ENCODE measurements at places on chromosomes 11 and 22.

- no peak for DNase-seq
Observed at GRCh38 chr11:61586792-61587430, 6.0 kb upstream of the SYT7 start.

GRCh38 chr11:57322256-57323166 lies 2.2 kb downstream of the TNKS1BP1 start:
- no peak for DNase-seq

DNA sequence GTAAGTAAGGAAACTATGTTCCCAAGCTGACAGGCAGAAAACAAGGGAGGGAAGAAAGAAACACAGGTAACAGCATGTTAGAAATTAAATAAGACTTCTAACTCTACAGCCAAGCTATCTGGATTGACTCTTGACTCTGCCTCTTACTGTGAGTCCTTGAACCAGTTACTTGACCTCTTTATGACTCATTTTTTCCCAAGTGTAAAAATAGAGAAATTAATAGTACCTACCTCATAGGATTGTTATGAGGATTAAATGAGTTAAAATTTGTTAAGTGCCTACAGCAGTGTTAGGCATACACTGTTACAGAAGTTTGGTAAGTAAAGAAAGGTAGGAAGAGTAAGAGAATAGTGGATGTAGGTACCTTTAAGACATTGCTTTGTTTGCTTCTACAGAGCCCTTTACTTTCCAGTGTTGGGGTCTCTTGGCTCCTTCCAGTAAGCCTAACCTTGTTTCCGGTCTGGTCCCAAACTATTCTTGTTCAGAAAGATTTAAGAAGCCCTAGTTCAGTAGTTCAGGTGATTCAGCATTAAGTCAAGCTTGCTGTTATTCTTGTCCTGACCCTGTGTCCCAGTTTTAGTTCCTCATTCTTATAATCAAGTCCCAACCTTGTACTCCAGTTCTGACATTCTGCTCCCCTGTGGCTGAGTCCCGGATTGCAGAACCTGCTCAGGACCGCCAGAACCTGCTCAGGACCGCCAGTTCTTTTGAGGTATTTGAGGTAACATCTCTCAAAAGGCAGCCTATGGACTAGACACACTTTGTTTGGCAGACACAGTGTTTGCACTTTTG lies 963.4 kb upstream of the CCDC90B start:
- DNase-seq = no peak

DNA sequence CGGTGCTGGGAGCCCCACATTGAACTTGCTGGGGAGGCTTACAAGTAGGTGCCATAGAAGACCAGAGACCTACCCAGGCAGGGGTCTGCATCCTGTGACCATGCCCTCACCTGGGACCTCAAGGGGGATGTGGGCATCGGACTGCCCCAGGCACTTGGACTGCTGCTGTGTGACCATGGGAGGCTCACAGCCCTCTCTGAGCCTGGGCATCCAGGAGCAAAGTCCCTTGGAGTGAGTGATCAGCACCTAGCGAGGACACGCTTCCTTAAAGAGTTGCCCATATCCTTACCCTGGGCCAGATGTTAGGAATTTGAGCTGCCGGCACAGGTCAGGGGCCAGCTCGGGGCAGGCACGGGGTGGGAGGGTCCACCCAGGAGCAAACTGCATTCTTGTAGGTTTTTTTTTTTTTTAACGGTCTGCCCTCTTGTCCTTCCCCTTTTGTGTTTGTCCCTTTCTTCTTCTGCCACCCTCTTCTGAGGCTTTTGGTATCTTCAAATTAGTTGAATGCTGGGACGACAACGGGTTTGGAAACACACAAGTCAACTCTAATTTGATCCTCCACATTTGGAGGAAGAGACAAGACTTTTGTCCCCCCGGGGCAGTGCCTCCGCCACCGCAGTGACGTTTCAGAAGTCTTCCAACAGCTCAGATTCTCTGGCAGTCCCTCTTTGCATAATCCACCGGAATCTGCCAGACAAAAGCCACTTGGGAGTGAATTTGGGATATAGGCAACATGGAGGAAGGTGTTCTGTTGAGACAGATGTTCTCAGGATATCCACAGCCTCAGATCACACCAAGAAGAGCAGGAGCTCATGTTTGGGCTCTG lies 46.1 kb upstream of the LINC01488 start:
- no peak for DNase-seq

DNA sequence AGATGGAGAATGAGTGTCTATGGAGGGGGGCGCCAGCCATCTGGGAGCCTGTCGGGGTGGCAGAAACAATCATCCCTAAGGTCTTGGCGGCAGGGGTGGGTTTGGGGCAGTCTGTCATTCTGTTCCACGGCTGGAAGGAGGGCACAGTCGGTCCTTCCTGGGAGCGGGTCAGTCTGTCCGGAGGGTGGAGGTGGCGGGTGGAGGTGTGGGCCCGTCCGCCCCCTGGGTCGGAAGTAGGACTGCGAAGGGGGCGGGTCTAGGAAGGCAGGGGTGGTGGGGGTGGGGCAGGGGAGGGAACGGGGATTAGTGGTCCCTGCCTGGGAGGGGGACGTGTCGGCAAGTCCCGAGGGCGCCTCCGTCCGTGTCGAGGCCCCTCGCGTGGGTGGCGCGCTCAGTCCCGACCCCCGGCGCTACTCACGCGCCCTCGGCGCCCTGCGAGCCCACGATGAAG lies 461 bp downstream of the TBC1D10A start:
- peak; percentile 56 for DNase-seq

- DNase-seq = no peak
Observed at GRCh38 chr11:120702656-120703055, 191.1 kb downstream of the GRIK4 start.

- DNase-seq = no peak
Observed at GRCh38 chr22:44194569-44194968, 13.8 kb downstream of the PARVG start.

DNA sequence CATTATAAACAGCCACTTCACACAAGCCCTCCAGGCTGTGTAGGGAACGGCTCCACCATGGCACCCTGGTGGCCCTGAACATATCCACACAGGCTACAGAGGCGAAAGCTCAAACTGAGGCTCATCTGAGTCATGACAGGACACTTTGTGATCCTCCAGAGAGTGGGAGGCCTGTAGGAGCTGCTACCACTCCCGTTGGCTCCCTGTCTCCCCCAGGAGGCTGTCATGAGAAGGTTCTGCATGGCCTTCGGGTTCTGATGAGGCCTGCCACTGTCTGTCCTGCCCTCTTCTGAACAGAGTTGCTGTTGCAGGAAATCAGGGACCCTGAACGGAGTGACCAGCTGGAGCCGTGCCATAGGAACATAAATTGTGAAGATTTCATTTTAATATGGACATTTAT lies 23.8 kb upstream of the ALDH3B2 start:
- DNase-seq = peak; percentile 20

DNA sequence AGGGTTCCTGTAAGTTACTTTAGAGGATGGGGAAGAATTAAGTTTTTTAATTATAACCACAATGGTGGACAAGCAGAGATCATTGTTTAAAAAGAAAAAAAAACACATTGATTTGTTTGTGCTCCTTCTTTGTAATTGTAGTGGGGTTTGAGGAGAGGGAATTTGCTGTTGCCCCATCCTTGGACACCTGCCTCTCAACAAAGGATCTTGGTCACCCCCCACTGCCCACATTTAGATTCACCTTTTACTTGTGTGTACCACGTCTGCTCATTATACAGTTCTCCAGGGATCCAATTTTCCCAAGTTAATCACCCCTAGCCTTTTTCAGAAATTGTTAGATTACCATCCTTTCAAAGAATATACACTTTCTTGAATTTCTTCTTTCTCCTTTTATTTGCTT lies 53.0 kb downstream of the DNAJC24 start:
- DNase-seq = no peak

DNA sequence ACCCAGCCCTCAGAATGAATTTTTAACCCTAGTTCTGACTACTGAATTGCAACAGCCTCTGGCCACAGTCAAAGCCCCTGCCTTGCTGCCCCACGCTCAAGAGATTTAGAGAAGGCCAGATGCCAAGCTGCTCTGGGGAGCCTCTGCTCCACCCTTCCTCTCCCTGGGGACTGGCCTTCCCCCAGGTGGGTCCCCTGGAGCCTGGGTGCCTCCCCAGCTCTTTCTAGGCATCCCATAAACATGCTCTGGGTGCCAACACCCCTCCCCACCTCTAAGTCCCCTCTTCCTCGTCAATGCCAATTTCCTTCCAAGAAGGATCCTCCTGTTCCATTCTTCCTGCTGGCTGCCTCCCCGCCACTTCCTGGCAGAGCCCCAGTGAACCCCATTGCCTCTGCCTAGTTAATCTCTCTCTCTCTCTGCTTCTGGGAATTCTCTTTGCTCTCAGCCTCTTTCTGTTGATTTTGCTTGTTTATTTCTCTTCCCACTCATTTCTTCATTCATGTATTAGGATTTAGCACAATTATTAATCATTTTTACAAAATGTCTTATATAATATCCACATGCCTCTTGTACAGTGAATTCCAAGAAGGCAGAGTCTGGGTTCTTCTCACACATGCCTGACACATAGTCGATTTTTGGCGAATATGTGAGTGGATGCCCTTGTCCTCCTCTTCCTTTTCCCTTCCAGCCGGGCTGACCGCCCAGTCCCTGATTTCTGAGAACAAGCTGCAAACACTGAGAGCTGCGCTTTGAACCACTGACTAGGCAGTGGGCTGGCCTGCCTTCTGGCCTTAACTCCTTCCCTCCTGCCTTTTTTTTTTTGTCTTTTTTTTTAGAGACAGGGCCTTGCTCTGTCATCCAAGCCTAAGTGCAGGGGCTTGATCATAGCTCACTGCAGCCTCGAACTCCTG lies 17.5 kb downstream of the UQCR10 start:
- no peak for DNase-seq

- no peak for DNase-seq
Observed at GRCh38 chr11:95375886-95376285, 144.9 kb upstream of the SESN3 start.

Data from GM12892 (cell line).